ENCODE measurements at places on chromosomes 3 and 15.
A peak's percentile ranks its signal among the peaks of the same experiment; 100 is the strongest.

GRCh38 chr15:85149465-85150129 is 167.9 kb downstream of the PDE8A start:
- no peak for DNase-seq

- DNase-seq: no peak
Measured at GRCh38 chr15:42994546-42994945, 74.0 kb upstream of the TTBK2 start.

DNA sequence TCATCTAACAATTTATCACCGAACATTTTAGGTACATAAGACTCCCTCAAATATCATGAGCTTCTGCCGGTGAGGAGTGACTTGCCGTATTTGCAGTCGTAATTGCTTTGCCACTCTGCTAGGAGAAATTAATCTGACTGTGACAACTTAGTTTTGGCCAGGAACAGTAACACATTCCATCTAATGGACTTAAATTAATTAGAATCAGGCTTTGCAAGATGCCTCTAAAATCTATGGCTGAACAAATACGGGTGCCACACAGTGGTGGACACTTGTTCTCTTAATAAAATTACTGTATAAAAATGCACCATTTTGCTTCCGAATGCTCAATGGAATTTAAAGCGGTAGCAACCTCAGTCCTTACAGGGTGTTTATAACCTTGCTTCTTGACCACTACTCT is 27.6 kb upstream of the BDH1 start:
- DNase-seq: no peak

DNA sequence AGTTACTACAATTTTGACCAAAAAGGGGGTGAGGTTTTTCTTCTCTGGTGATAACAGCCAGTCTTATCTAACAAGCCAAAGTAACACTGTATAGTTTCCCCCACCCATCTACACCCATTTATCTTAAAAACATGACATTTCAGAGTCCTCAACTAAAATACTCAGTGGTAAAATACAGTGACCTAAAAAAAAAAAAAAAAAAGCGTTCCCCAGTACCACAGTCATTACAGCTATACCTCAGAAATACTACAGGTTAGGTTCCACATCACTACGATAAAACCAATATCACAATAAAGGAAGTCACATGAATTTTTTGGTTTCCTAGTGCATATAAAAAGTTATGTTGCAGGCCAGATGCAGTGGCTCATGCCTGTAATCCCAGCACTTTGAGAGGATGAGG is 13.8 kb downstream of the DENND4A start:
- no peak for DNase-seq

DNA sequence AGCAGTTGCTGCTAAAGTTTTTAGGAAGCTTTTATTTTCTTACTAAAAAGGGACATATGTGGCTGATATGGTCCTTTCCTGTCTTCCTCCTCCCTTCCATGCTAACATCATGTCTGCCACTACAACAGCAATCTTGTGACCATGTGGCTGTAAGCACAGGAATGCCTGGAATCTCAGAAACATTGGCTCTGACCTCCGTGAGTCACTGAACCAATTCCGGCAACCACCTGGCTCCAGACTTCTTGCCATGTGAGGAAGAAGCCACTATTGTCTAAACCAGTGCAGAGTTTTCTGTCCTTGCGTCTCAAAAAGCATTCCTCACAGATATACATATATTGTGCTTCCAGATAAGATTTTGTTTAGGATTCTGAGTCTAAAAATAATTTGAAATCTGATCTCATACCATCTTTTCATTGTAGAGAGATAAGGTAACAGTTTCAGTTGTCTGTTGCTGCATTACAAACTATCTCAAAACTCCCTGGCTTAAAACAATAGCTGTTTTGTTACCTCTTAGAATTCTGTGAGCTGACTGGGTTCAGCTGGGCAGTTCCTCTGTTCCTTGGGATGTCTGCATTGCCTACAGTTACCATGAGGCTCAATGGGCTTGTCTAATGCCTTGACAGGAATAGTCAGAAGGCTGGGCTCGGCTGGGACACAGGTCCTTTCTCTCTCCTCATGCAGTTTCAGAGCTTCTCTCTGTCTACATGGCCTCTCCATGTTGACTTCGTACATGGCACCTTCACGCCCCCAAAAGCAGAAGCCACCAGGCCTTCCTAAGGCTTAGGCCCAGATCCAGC is 77.3 kb upstream of the MAGI1 start:
- no peak for DNase-seq

GRCh38 chr3:154120961-154121700 is at the start of gene ARHGEF26:
ARHGEF26 (plus strand) TSS chr3:154121390; CDS start chr3:154121993, 603 bp downstream.
- peak; percentile 59 for DNase-seq
